ENCODE measurements at places on chromosomes 2 and 18. TPM values are rescaled to one million over a fixed set of nuclear protein-coding genes. Genes with fewer than 3 reads are reported as not detected.

FOXI3 gene
- not detected for total RNA-seq

- no peak for DNase-seq
These were observed 66.8 kb downstream of the ACSL3 start for GRCh38 chr2:222927600-222927999.

- DNase-seq: peak; percentile 43
These were observed 86.2 kb upstream of the CCDC195 start for GRCh38 chr2:224802407-224802806.

GRCh38 chr2:149465873-149466272 is 121.7 kb downstream of the MMADHC start:
- no peak for DNase-seq

PIGN gene
- total RNA-seq: 35.2 TPM

C2orf80 gene
- not detected for total RNA-seq

ARHGAP28 gene
- 27.2 TPM for total RNA-seq

POTEJ gene
- total RNA-seq: not detected

DNA sequence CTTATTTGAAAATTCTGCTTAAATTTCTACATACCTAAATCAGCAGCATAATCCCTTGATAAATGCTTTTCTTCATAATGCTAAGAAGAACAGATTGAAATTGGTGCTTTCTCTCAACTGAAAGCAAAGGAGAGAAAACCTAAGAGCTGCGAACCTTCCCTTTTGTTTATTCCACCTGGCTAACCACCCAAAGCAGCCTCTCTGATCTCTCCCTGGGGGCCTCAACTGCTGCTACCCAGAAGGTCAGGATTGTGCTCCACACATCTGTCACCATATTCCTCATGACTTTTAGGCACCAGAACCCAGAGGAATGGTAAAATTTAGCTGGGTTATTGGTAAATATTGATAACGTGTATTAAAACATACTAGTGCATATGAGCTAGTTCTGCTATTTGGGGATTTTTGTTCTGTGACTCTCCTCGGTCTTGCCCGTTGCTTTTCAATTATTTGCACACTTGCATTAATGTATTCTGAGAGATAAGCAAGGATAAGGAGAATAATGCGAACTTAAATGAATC is 334.1 kb downstream of the RIT2 start:
- no peak for DNase-seq
